ENCODE measurements at places on chromosomes 7 and 10.

DNA sequence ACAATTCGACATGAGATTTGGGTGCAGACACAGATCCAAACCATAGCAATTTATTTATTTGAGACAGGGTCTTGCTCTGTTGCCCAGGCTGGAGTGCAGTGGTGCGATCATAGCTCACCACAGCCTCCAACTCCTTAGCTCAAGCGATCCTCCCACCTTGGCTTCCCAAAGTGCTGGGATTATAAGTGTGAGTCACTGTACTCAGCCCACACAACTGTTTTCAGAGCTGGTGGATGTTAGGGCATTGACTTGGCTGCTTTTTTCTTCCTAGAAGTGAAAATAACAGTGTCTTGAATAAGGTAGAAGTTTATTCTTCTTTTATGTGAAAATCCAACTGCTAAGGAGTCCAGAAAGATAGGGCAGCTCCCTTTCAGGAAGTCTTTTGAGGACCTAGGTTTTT, 132.1 kb downstream of the CCDC3 start:
- no peak for DNase-seq

- no peak for DNase-seq
Measured at GRCh38 chr7:151342811-151343210, 1.2 kb downstream of the NUB1 start.

DNA sequence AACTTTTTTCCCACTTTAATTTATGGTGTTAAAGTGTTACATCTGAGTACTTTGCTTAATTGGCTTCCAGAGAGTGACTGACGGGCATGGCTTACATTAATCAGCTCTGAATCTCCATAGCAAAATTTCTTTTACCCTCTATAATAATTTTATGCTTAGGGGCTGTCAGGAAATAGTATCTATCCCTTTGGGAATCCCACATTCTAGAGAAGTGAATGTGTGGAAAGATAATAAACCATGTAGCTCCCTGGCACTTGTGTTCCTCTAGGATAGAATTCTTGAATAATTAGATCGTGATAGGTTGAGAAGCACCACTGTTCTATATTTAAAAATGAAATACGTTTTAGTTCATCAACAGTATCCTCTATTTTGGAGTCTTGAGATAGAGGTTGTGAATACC, 89.6 kb downstream of the DNAJB9 start:
- no peak for DNase-seq

GRCh38 chr7:98284335-98285036, 3.0 kb downstream of the BRI3 start:
- no peak for DNase-seq

DNA sequence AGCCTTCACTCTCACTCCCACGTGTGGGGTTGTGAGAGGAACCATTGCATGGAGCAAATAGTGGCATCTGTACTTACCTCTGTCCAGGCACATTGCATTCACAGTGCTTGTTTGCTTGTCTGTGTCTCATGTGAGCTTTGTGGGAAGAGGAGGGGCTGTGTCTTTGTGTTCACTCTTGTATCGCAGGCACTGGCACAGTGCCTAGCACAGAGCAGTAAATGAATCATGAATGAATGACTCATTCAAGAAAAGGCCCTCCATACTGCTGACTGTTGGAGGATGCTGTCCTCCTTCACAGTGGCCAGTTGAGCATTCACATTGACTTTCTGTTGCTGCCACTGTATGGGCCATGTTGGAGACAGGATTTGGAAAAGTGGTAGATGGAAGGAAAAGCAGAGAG, 125.3 kb downstream of the SORCS3 start:
- DNase-seq, result no peak

- no peak for DNase-seq
Measured at GRCh38 chr10:100731407-100732240, 13.8 kb upstream of the PAX2 start.

DNA sequence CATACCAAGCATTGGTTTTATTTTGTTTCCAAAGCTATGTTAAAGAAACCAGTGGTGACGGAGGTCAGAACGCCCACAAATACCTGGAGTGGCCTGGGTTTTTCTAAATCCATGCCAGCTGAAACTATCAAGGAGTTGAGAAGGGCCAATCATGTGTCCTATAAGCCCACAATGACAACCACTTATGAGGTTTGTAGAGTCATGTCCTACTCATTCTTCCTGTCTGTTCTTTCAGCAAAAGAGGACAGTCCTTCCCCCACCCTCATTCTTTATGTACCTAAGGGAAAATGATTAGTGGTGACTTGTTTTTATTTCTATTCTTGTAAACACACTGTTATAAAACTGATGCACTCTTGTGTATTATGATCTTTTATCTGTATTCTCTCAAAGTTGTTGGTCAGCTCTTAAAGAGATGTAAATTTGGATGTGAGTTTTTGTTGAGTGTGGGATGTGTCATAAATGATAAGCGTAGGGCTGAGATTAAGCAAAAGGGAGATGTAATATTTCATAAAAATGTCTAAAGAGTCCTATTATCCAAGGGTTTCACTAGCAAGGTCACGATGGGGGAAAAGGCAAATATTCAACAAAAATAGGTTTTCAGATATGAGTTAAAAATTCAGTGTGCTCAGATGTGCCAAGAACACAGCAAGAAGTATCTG, 294.4 kb downstream of the BICC1 start:
- no peak for DNase-seq

GRCh38 chr10:75030371-75030770, 81.1 kb upstream of the SAMD8 start:
- no peak for DNase-seq

DNA sequence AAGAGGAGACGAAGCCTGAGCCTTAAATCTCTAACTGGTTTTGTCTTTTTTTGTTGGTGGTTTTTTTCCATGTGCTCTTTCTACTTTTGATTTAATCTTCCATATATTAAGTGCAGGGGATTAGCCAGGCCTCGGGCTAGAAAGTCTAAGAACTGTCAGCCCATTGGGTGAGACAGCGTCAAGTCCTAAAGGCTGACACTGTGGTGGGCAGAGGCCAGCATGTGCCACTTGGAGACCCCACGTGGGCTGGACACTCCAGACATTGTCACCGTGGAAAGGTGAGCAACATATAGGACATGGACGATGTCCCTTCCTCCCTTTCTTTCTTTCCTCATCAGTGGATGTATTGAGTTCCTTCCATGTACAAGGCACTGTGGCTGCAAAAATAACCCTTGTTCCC, 129.3 kb downstream of the TMEM178B start:
- no peak for DNase-seq

DNA sequence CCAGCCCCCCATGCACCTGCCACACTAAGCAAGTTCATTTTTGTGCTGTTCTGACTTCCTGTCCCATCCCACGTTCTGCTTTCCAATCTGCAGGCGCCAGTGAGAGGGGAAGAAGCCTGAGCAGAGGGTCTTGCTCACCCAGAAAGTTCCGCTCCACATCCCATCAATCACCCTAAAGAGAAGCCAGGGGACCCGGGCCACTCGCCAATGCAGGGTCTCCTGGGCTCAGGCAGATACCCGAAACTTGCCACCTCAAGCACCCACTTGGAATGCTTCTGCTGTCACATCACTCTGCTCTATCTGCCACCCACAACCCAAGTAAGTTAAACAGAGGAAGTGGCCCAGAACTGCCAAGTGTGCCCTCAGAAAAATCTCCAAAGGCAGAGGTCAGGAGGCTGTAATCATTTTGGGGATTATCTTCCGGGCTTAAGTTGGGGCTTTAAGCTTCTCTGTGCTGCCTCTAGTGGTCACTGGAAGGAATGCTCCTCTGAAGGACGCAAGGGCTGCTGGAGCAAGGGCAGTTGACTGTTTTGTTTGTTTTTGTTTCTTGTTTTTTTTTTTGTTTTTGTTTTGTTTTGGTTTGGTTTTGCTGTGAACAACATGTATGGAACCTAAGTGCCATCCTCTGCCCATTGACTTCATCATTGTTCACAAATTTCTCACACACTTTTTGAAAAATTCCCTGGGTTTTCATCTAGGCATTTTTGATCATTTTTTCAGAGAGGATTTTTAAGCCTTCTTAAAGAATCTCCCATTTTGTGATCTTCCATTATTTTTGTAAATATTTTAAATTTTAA, 25.5 kb downstream of the PRR15 start:
- no peak for DNase-seq

DNA sequence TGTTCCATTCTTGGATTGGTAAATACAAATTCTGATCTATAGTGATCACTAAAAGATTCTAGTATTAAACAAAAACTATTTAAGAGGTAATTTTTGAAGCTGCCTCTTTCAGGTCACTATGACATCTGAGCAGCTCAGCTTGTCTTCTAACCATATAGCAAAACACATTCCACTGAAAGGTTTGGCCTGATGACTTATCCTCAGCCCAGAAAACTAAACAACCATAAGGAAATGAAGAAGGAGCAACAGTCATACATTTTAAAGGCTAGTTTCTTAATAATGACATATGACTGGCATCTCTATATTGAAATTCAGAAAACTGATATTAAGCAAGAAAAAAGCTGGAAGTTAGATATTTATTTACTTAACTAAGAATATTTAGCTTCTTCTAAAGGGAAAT, 24.6 kb downstream of the NT5C2 start:
- no peak for DNase-seq

Data from cortex of kidney (tissue), 1 donor.